Tibial artery (tissue), 4 donors: ENCODE measurements at places on chromosomes 5 and 9.
A peak's percentile ranks its signal among the peaks of the same experiment; 100 is the strongest.

GRCh38 chr9:34983209-34983608 is 6.3 kb upstream of the DNAJB5 start:
- peak; percentile 40 for DNase-seq

DNA sequence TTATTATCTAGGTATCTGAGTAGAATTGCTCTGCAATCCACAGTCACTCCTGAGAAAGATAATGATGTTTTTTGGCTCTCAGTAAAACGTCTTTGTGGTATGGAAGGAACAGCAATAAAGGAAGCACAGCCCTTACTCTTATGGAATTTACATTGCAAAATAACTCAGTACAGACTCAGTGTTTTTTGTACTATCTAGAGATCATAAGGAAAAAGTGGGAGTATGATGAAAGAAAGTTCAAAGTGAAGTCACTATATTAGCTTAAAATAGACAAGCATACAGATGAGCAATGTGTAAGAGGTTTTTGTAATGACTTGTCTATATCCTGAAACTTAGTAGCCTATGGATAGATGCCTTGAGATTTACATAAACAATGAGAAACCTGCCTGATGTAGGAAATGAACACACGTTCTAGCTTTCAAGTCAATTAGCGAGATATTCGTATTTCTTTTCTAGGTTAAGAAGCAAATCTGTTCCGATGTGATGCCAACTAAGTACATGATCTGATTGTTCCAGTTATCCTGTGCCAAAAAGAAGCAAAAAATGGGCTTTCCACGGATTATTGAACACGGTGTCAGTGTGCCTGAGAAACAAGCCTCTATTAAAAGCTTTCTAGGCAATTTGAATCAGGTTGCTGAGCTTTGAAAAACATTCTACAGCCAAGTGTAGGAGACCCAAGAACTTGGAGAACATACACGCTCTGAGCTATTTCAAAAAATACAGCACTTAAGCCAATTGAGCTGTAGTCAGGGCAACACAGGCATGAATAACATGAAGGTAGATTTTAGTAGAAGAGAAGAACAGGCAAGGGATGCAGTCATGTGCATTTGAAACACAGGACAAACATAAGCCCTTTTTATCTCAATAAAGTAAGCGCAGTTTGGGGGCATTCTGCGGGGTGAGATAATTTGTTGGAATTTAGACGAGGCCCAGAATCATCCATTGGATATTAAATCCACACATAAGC is 86.3 kb upstream of the TAF11L2 start:
- DNase-seq: no peak

DNA sequence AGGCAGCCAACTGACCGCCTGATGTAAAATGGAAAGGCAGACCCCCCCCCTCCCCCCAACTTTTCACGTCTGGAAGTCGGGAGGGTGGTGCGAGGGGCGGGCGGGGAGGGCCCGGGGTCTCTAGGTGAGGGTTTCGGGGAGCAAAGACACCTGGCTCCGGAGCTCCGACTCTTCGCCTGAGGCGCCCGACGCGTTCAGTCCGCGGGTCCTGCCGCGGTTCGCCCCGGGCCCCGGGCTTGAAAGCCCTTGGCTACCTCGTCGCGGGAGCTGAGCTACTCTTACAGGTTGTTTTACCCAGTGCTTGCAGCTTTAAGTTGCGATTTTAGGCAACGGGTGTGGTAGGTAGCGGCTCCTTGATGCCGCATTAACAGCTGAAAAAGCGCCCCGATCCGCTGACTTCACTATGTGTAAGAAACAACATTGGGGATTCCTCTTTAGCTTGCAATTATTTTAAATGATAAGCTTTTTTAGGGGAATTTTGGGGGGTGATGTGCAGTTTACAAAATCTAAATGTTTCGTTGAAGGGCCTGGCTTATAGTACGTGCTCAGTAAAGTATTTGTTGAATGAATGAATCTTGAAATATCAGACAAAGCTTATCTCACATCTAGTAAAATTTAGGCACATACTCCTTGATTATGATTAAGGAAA is 722 bp downstream of the CDC42SE2 start:
- no peak for DNase-seq

GRCh38 chr5:148014276-148014675 is 49.5 kb upstream of the SPINK5 start:
- no peak for DNase-seq

- no peak for DNase-seq
These were observed 28.8 kb downstream of the NSD1 start for GRCh38 chr5:177162379-177162778.

DNA sequence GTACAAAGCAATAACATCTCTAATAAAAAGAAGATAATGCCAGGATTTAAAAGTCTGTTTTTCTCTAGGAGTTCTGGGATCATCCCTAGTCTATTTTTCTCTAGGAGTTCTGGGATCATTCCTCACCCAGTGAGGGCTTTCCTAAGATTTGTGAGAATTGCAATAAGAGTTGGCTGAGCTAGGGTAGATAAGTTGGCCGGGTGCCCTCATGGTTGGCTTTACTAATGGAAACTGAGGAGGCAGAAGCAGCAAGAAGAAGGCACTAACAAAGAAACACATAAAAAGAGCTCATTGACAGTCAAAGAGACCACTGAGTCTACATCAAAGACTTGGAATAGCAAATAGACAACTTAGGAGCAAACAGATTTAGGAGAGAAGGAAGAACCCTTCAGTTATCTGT is 4.2 kb downstream of the SLC1A3 start:
- DNase-seq: peak; percentile 68

DNA sequence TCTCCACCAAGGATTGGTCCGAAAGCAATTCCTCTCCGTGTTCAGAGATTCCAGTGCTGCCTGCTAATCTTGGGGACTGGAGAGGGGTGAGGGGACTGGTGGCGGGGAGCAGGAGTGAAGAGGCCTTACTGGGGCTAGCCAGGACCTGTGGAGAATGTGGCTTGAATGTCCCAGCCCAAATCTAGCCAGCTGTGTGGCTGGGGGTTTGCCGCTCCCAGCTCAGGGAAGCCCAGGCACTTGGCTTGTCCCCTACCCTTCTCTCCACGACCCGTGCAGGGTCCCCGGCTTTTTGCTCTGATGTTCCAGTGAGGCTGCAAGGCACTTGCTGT is 2.4 kb downstream of the N4BP3 start:
- no peak for DNase-seq

- no peak for DNase-seq
These were observed 507.7 kb upstream of the PTGER4 start for GRCh38 chr5:40171971-40172370.

DNA sequence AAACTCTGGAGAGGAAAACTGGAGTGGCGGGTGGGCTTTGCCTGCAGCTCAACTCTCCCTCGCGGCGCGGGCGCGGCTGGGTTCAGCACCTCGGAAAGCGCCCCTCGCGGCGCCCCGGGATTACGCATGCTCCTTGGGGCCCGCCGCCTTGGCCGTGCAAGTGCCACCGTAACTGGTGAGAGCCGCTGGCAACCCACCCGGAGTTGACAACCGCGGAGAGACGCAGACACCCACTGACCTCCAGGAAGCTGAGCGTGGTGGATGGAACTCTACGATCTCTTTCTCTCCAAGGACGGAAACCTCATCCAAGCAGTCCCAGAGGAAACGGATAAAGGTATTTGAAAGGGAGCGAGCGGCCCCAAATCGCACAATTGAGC is 194 bp upstream of the RXFP3 start:
- peak; percentile 69 for DNase-seq

GRCh38 chr9:91151718-91152095 is 210.0 kb downstream of the AUH start:
- DNase-seq: no peak

DNA sequence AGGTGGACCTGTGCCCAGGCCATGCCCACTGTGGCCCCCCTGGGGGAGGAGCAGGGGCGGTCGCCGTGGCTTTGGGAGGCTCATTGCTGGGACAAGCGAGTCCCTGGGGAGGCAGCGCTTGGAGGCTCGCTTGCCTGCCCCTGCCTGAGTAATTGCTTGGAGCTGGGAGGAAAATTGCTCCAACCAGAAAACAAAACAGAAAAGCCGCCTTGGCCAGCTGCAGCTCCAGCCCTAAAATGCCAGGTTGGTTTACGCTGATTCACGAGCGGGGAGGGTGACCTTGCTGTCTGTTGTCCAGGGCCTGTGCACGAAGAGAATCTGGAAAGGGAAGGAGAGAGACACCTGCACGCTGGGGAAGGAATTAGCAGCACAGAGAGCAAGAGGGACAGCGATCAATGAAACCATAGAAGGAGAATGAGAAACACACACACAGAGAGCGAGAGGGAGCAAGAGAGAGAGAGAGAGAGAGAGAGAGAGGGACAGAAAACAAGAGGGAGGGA is 25.3 kb downstream of the NTNG2 start:
- no peak for DNase-seq

- no peak for DNase-seq
These were observed 58.6 kb downstream of the LPAR1 start for GRCh38 chr9:110979636-110980035.

- DNase-seq: no peak
These were observed 3.3 kb downstream of the CYFIP2 start for GRCh38 chr5:157269165-157269671.

DNA sequence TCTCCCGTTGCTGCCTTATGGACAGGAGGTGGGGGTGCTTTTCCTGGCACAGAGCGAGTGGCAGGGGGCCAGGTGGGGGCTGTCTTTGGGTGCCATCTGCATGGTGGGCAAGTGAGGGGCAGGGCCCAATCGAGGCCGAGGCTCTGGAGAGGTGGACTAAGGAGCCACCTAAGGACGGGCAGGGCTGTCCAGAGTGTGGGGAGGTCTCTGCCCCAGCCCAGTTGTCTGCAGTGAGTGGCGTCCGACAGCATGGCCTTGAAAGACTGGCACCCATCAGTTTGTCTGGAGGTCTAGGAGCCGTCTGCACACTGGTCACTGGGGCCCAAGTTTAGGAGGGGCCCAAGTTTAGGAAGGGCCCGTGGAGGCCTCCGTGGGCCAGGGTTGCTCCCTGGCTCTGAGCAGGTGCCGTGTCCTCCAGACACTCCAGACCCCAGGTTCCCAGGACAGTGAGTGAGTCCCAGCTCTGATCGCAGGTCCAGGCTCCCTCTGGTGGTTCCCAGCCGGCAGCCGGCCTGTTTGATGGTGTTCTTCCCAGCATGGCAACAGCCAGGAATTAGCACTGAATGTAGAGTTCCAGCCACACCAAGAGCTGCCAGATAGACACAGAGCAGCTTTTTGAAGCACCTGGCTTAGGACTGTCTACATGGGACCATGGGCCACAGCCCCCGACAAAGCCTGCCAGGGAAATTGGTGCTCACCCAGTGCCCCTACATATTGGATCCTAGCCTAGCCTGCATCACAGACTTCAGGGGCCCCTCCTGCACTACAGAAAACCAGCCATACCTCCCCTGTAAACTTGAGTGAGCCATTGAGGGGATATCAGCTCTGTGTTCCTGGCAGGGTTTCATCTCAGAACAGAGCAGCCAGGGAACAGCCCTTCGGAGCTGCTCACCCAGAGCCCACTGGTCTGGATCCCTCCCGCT is 120.9 kb downstream of the WNK2 start:
- DNase-seq: peak; percentile 69

- DNase-seq: no peak
These were observed 53.9 kb upstream of the IL17B start for GRCh38 chr5:149432911-149433401.

DNA sequence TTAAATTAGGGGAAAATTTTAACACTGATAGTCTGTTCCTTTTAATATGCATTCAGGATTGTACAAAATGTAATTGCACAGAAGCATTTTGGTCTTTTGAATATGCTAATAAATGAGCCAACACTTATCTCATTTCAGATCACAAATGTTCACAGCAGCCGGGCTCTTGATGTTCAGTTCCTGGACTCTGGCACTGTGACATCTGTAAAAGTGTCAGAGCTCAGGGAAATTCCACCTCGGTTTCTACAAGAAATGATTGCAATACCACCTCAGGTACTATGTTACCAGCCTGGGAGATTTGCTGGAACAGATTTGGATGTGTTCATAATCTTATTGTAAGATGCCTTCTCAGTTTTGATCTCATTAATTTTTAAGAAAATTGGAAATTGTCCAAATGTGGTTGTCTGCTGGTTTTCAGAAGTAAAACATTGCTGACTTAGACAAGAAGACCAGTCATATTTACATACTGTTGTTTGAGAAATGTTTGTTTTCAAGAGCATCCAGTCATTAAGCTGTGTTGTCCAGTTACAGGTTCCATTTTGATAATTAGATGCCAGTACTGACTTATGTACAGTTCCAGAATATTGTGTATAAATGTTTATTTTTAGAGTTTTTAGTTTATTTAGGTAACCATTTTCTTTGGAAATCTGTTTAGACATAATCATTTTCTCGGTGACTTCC is 23.0 kb upstream of the TMOD1 start:
- DNase-seq: no peak

DNA sequence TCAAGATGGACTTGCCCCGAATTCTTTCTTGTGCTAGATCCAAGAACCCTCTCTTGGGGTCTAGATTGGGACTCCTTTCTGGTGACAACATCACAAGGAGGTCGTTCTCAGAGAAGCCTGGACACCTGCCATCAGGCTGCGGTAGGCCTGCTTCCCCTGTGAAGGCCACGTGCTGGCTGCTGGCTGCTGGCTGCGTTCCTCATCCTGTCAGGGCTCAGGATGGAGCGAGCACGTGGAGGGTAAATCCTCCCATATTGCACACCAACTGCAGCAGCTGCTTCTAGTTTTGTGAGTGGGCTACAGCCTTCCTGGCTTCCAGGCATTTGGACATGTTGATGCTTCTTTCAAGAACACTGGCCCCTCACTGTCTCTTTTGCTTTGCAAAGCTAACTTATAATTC is 95.6 kb downstream of the HSPA4 start:
- DNase-seq: no peak

- DNase-seq: no peak
These were observed 175.7 kb downstream of the MELK start for GRCh38 chr9:36748322-36748899.

DNA sequence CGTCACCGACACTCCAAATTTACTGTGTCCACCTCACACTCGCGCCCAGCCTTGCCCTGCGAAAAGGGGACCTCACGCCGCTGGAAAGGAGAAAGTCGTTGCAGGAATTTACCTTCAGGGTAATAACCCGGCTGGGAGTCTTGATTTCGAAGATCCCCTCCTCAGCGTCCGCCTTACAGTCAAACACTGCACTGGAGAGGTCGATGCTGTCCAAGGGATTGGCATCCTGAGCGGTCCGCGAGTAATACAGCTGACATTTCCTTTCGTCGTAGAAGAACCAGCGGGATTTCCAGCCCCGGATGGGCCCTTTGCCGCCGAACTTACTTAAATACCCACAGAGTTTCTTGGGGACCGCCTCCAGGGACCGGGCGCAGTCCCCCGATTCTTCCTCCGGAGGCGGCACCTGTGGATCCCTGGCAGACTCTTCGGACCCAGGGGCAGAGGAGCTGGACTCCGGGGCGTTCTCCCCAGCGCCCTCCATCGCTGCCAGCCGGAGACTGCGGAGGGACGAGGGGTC is 330 bp downstream of the TBC1D2 start:
- no peak for DNase-seq

DNA sequence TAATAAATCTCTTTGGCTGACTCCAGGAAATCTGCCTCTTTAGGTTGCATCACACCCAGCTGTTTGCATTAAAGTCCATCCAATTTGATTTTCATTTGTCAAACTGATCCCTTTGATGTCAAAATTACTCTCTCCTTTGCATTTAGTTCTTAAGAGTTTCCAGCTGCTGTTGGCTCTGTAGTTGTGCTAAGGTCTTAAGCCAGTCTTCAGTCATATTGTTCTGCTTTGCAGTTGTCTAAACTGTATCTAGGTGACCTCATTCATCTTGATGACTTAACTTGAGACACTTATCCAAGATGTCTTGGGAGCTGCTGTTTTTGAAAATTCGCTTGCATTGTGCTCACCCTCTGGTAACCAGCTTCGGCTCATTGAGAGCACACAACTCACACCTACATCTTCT is 386.9 kb upstream of the TLE4 start:
- DNase-seq: no peak

- DNase-seq: no peak
These were observed 42.0 kb downstream of the ELL2 start for GRCh38 chr5:95919658-95920057.

GRCh38 chr5:139908749-139909148 is 113.1 kb downstream of the PSD2 start:
- peak; percentile 32 for DNase-seq
